NCI-H1105 treated with DMSO at 0.1 percent for 48 hours (cell line): ENCODE measurements at places on chromosomes 2 and 18.

GRCh38 chr18:42131066-42131929, 176.3 kb downstream of the PIK3C3 start:
- DNase-seq, result peak; percentile 94

DNA sequence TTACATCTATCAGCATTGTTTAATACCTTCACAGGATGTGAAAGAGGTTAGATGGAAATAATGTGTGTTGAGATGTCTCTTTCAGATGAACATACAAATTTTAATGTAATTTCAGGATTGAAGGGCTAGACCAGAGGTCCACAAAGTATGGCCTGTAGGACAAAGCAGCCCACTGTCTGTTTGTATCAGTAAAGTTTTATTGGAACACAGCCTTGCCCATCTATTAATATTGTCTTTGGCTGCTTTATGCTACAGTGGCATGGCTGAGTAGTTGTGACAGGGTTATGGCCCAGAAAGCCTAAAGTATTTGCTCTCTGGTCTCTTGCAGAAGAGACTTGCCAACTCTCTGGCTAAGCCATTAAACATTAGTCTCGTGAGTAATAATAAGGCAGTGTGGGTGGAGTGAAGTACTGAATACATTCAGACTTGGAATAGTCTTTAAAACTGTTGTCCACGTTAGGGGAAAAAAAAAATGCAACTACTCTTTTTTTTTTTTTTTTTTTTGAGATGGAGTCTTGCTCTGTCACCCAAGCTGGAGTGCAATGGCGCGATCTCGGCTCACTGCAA, 74.5 kb upstream of the NOSTRIN start:
- no peak for DNase-seq

DNA sequence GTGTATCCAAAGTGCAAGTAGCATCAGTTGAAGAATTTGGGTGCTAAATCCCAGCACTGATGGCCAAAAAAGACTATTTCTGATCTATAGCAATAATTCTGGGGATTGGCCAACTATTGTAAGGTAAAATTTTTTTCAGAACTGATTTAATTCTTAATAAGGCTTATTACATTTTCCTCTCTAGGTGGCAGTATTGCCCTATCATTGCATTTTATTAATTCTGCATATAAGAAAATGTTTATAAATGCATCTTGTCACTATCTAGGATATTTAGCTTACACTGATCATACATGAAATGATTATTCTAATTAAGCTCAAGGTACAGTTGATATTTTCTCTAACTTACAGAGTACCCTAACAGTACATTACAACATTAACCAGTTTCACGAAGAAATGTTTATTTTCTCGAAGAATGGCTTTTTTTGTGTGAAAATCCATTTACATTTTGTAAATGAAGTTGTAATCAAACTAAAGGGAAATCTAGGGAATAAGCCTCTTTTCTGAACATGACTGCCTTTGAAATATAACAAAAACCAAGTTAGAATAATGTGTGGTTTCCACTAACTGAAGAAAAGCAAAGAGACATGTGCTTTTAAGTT, 11.0 kb downstream of the TTN start:
- DNase-seq, result peak; percentile 39

DNA sequence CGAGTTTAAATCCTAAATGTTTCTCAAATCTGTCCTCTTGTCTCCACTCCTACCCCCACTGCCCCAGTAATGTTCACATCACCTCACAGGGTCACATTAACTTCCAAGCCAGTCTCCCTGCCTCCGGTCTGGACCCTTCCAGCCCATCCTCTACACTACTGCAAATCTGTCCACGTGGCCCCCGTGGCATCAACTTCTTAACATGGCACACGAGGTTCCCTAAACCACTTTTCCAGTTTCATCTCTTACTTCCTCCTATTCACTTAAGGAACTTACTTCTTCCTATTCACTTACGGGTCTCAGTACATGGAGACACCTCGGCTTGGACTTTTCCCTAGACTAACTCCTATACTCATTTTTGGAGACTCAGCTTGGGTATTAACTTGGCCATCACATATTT, 27.0 kb downstream of the MRPL33 start:
- no peak for DNase-seq

GRCh38 chr2:241185961-241186360, 2.5 kb upstream of the ANO7 start:
- DNase-seq, result no peak

- DNase-seq, result no peak
These were observed 42.2 kb downstream of the UPP2 start for GRCh38 chr2:158143703-158144360.

DNA sequence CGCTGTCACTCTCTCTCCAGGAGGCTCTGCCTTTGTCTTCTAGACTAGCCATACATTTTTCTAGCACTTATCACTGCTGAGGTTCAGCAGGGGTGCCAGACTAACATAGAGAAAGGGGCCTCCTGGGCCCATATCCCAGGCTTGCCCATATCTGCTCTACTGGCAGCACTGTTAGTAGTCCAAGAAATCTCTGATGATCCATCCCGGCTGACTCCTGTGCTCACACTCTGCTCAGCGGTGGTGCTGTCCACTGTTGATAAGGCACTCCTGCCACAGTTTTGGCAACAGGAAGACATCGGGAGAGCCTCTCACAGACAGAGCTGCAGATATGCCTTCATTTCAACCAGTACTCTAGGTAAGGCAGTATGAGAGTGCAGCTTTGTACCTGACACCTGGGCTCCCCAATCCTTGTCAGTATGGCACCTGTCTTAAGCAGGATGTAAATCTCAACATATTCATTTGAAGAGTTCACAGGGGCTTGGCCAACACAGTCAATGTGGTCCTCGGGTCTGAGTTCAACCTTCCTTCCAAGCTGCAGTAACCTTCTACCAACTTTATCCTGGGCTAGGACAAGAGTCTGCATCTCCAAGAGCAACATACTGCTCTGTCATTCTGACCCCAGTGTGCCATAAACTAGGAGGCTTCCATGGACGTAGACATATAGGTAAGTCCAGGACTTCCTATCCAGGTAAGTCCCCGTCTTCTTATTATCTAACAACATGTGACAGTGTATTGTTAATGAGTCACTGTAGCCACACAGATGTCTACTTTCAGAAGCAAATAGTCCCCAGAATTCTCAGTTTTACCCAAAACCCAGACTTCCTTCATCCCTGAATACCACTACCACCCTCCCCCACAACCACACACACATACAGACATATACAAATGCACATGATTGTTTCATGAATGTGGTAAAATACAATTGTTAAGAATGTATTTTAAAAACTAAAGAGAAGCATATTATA, 16.2 kb downstream of the KLF7 start:
- no peak for DNase-seq

DNA sequence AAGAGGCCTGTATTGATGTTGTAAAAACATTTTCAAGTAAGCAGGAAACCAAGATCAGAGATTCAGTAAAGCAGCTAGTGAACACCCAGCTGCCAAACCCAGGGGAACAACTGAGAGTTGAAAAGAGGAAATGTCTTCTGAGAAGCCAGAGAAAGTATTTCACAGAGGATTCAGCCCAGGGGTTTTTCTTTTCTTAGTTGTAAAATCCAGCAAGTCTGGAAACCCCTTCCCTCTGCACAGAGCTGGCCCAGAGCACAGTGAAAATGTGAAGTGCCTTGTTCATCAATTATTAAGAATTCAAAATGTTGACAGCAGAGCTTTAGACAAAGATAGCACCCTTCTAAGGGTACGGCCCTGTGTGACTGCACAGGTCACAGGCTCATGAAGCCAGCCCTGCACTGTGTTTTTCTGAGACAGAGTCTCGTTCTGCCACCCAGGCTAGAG, 28.4 kb downstream of the AFF3 start:
- no peak for DNase-seq
